ENCODE measurements at places on chromosomes 4 and X.

- no peak for DNase-seq
Measured at GRCh38 chr4:55947912-55948725, 626 bp upstream of the CEP135 start.

GRCh38 chr4:123317211-123317610, 79.4 kb upstream of the SPRY1 start:
- no peak for DNase-seq

DNA sequence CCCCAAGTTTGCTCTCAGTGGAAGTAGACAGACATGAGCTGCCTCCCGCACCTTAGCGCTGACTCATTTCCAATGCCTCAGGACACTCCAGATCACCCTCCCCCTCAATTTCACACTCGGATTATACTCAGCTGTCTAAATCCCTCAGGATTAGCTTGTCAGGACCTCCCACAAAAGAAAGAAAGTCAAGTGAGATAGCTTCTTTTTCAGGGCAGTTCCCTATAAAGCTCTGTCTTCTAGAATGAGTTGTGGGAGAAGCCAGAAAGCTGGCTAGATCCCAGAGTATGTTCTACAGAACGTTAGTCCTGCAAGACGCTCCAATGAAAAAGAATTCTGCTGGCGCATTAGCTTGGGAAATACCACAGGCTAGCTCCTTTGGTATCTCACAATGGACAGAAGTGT, 51.2 kb upstream of the MTNR1A start:
- no peak for DNase-seq

GRCh38 chrX:154025230-154025629, 5.5 kb upstream of the IRAK1 start:
- no peak for DNase-seq

- DNase-seq: no peak
Measured at GRCh38 chr4:77804471-77804870, 14.7 kb downstream of the CNOT6L start.

DNA sequence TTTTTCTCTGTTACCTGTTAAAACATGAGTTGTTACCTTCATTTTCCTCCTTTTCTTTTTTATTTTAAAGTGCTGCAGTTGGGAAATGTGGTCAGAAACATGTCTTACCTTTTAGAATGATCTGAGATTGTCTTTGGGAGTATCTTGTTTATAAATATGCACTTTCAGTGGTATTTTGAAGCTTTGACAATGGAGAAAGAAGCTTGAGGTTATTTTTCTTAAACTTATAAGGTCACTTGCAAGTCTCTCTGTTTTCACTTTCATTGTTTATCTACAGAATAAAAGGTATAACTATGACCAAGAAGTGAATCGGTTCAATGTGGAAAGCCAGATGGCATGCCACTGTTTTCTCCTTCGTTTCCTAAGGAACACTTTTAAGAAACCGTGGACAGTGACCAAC, 167.5 kb upstream of the SLC7A11 start:
- no peak for DNase-seq

GRCh38 chr4:37991623-37992410, 31.6 kb downstream of the PTTG2 start:
- DNase-seq: no peak

GRCh38 chrX:69424910-69425309, 79.2 kb upstream of the NALF2 start:
- DNase-seq: no peak

DNA sequence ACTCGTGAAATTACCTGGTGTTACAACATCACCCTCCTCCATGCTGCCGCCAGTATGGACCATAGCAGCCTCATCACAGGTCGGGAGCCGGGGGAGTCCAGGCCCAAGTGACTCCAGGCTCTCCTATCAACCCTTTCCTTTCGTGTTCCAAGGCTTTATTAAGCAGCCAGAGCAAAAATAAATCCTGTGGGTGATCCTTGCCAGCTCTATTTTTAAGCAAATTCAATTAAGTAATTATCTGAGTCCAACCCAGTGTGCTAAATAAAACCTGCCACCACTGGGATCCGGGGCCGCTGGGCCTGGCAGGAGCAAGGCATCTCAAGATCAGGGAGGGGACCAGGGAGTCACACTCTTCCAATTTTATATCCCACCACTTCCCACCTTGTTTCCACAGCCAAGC, 80.7 kb upstream of the PRPS1 start:
- DNase-seq: no peak

Measured in right cardiac atrium (tissue), 5 donors.